ENCODE measurements at places on chromosomes 2 and 18.

- no peak for DNase-seq
Observed at GRCh38 chr2:36427790-36428243, 72.2 kb downstream of the CRIM1 start.

- DNase-seq, result no peak
Observed at GRCh38 chr2:223251656-223252229, 199.8 kb downstream of the KCNE4 start.

- DNase-seq, result no peak
Observed at GRCh38 chr2:24857746-24858145, 62.3 kb downstream of the ADCY3 start.

- DNase-seq, result no peak
Observed at GRCh38 chr2:159558479-159558878, 57.9 kb downstream of the BAZ2B start.

DNA sequence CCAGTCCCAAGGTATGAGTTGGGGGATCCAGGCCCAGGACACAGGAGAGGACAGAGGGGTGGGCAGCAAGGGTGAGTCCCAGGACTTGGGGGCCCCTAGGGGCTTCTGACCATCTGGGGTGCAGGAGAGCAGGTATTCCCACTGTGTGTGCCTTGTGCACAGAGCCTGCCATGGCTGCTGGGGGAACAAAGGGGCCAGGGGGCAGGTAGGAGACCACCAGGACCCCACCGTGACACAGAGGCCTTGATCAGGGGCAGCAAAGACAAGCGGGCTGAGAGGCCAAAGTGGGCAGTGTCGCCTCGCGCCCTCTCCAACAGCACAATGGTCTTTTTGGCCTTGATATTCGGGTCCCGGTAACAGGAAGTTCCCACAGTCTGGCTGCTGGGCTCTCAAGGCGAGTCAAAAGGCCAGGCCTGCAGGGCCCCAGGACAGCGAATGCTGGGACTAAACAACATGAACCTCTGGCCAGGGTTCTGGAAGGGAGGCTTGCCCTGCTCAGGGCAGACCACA, 12.3 kb upstream of the GPR17 start:
- DNase-seq, result no peak

DNA sequence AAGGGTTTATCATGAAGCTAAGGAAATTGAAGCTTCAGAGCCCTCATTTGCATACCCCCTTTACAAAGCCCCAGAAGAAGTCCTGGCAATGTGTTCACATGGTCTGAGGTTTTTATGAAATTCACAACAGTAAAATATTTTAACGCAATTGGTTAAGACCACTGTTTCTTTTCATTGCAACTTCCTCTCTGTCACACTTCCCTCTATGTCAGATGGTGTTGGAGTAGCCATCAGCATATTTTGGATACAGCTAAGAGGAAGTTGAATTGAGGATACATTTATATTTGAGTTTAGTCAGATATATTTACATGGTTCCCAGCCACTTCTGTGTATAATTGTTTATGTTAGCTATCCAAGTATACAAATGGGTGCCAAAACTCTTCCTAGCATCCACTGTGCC, 170.0 kb downstream of the TXNL1 start:
- DNase-seq, result no peak

DNA sequence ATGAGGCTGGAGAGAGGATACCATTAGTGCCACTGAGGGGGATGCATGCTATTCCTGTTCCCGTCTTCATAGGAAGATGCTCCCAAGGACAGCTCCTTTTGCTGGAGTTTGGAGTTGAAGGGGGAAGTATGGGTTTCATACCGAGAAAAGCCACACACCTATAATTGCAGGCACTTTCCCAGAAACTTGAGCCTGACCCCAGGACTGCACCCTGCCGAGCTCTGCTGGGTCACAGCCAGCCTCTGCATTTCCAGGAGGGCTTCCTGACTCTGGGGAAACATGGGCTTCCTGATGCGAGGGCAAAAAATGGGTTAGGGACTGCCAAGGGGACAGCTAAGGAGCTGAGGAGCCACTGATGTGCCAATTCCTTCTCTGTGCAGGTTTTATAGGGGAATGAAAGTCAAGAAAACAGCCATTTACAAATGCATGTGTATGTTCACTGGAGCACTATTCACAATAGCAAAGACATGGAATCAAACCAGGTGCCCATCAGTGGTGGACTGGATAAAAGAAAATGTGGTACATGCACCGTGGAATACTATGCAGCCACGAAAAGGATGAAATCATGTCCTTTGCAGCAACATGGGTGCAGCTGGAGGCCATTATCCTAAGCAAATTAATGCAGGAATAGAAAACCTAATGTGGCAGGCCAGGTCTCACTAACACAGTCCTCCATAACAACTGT, 104.5 kb downstream of the ACAA2 start:
- no peak for DNase-seq

DNA sequence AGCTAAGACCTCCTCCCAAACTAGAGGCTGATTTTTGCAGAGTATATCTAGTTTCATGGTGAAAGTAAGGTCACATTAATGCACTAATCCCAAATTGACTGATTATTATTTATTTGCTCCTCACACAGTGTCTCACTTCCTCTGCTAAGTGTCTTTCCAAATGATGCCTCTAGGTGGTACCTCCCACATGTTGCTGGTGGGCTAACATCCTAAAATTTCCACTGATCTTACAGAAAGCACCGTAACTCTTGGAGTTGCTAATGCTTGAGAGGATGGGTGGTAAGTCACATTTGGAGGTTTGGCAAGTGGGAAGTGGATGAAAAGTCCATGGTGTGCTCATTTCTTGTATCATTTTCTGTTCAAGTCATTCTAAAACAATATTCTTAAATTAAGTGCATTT, 428.7 kb upstream of the GYPC start:
- no peak for DNase-seq

Measured in CD4-positive, alpha-beta T cell treated with Interferon alpha-2 for 1 hour (primary cell).